ENCODE measurements at places on chromosomes 5 and 9.

DNA sequence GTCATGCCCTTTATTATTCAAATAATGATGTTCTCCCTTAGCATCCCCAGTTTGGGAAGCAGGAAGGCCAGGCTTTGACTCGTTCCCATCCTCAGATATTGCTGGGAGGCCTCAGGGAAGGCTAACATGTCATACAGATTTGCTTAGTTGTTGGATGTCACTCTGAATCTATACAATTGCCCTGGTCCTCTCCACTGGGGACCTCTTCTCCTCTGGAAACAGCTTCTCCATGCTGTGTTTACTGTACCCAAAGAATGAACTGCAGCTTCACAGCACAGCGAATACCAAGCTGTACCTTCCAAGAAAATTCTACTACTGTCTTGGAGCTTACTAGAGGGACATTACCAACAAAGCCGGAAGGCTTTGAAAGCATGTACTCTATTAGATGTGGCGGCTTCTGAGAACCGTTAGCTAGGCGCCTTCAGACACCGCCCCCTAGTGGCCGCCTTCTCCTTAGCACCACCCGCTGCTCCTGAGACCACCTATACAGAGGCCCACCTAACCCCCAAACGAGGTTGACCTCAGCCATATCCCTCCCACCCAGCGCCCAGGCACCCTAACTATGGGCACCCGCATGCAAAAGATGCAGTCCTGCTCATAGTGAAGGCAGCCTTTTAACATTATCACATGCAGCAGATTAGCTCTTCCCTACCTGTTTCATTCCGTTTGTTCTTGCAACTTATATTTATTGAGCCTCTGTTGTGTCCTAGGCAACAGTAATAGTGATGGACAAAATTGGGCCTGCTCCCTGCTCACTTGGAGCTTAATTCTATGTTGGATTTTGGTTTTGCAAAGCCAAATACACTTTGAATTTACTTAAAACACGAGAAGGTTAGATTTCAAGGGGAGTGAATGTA lies 34.9 kb upstream of the FOXI1 start:
- peak; percentile 67 for DNase-seq

GRCh38 chr9:132708239-132708638 lies 38.0 kb downstream of the GTF3C4 start:
- DNase-seq: no peak

DNA sequence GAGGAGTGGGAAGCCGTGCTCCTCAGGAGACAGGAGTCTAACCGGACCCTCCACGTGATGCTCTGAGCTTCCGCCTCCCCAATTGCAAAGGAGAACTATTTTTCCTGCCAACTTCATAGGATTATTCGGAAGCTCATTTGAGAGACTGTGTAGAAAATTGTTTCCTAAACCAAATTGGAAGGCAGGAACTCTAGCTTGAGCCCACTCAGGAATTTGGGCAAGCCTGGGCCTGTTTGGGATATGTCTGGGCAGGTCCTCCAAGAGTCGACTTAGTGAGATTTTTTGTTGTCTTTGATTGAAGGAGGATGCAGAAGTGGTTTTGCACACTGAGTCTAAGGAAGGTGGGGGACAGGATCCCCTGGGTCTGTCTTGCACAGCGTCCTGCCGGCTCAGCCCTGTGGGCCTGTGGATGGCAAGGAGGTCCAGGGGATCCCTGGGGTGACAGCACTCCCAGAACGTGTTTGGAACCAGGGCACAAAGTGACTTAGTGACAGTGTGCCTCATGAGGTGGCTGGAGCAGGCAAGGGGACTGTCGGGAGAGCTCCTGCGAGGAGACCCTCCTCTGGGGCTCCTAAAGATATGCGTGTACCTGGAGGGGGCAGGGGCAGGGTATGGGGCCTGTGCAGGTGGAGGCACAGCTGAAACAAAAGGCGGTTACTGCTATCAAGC lies 283.3 kb downstream of the NSG2 start:
- no peak for DNase-seq

GRCh38 chr9:125409637-125410521 lies 148.3 kb downstream of the GAPVD1 start:
- DNase-seq: peak; percentile 37

DNA sequence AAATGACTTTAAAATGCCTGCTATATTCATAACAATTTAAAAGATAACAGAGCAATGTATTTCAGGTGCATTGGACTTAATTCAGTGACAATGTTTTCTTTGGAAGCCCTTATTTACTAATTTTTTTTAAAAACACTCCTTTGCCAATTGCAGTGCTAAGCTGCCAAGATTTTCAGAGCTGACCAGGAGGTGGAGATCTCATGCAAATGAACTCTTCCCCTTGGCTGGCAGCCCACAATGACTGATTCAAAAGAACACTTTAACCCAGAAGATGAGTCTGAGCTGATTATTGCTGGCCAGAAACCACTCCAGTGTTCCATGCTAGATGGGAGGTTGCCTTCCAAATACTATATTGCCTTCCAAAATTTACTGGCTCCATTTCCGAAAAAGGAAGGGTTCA lies 128.3 kb upstream of the CCNH start:
- DNase-seq: peak; percentile 61

- no peak for DNase-seq
Observed at GRCh38 chr9:72721067-72721466, 199.7 kb downstream of the TMC1 start.

DNA sequence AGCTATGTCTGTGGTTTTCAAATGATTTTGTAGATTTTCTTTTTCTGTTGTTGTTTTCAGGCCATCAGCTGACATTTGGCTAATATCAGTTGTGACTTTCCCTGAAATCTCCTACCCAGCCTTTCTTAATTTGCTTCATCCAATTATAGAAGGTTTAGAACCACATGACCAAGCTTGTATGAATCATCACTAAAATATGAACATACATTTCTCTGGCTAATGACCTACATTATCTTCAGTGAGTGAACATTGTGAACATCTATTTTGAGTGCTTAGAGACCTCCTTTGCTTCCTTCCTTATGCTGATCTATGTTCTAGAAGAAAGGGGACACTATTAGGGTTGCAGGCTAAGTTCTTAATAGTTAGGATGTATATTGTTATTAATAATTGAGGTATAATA lies 532.5 kb downstream of the RAB3C start:
- DNase-seq: peak; percentile 74

- DNase-seq: peak; percentile 30
Observed at GRCh38 chr9:81574405-81574804, 114.9 kb downstream of the TLE1 start.

- no peak for DNase-seq
Observed at GRCh38 chr5:10401498-10401897, 40.2 kb upstream of the ROPN1L start.

DNA sequence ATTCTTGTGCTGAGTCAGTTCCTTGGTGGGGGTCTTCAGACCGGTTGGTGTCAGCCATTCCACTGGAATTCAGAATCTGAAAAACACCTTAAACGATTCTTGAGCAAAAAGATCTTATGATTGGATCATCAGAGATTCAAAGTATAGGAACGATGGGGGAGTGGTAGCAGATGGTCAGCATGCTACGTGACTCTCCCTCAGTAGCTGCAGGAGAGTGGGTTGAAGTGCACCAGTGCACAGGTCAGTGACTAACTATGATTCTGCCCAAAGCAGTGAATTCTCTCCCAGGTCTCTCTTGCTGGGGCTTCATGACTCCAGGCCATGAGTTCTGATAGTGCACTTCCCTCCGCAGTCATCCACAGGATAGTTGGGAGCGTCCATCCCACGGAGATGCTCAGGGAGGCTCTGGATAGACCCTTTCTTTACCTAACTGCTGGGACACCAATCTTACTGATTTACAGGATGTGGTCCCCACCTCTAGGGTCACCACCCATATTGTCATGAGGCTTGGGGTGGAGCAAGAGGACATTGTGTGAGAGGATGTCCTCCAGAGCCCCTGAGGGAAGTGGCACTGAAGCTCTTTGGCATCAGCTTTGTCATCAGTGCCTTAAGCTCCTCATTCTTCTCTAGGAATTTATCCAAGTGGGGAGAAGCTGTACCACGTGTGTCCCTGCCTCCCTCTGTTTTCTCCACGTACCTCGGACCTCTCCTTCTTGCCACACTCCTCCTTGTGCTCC lies 62.0 kb downstream of the RASGRF2 start:
- DNase-seq: no peak

DNA sequence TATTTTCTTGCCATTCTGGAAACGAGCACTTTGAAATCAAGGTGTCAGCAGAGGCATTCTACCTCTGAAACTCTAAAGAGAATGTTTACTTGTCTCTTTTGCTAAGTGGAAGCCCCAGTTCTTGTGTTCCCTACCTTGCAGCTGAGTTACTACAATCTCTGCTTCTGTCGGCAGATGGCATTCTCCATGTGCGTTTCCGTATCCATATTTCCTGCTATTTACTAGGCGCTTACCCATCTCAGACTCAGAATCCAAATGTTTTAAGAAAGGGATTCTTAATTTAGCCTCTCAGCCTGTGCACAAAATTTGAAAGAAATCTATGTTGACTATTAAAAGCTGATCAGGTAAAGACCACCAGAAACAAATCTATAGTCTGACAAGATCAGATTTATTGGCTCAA lies 221.3 kb upstream of the FTMT start:
- peak; percentile 37 for DNase-seq

DNA sequence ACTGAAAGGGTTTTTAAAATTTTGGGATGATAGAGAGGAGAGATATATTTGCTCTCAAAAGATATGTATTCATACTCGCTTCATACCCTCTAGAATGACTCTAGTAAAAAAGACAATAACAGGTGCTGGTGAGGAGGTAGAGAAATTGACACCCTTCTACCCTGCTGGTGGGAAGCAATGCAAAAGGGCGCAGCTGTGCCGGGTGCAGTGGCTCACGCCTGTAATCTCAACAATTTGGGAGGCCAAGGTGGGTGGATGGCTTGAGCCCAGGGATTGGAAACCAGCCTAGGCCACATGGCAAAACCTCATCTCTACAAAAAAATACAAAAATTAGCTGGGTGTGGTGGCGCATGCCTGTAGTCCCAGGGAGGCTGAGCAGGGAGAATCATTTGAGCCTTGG lies 33.9 kb upstream of the NXNL2 start:
- no peak for DNase-seq

DNA sequence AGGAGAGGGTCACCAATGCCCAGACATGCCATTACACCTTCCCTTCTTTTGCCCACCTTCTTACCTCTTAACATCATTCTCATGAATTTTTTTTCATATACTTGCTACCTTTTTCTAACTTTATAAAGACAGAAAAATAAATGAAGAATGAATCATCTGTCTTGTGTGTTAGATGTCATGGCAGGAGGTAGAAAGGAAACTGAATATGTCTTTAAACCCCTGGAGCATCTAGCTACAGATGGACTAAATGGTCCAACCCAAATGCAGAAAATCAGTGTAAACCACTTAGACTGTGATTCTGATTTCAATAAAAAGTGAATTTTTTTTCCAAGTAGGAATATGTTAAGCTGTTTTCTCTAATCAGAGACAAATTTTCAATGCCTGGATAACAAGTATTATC lies 11.8 kb upstream of the IL6ST start:
- DNase-seq: no peak

GRCh38 chr5:113474100-113474728 lies 14.0 kb downstream of the MCC start:
- no peak for DNase-seq

DNA sequence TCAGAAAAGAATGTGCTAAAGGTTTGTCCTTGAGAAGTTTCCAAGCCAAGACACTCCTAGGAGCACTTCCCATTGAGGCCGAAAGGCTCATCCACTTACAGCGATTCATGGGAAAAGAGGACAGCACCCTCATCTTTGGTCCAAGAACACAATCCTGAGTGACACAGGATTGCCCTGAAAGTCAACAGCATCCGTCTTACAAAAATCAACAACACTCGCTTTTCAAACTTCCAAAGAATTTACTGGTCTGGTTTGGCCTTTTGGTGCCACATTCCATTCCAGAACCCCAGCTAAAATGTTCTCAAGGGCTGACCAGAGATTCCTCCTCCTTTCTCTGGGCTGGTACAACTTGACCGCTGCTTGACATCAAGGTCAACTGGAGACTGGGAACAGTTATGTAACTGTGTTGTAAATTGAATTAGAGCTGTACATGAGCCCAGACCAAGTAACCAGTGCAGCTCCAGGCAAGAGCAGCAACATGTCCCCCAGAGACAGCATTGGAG lies 415.8 kb upstream of the PIK3R1 start:
- peak; percentile 59 for DNase-seq

DNA sequence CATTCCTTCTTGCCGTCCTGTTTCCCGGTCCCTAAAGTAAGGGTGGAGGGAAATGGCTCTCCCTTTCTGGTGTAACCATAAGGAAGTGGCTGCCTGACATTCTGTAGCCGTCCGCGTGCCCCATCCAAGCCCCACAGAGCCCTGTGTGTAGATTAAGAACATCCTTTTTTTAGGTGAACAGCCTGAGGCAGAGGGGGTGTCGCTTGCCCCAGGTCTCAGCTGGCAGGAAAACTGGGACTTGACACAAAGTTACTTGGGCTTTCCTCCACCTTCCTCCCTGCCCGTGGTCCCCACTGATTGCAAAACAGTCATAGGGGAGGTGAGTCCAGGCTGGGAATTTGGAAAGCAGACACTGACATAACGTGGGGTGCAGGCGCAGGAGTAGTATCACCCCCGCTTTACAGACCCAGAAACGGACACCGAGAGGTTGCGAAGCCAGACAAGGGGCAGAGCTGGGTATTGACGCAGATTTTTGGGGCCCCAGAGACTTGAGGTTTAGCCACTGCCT lies 22.8 kb downstream of the C9orf50 start:
- DNase-seq: no peak

DNA sequence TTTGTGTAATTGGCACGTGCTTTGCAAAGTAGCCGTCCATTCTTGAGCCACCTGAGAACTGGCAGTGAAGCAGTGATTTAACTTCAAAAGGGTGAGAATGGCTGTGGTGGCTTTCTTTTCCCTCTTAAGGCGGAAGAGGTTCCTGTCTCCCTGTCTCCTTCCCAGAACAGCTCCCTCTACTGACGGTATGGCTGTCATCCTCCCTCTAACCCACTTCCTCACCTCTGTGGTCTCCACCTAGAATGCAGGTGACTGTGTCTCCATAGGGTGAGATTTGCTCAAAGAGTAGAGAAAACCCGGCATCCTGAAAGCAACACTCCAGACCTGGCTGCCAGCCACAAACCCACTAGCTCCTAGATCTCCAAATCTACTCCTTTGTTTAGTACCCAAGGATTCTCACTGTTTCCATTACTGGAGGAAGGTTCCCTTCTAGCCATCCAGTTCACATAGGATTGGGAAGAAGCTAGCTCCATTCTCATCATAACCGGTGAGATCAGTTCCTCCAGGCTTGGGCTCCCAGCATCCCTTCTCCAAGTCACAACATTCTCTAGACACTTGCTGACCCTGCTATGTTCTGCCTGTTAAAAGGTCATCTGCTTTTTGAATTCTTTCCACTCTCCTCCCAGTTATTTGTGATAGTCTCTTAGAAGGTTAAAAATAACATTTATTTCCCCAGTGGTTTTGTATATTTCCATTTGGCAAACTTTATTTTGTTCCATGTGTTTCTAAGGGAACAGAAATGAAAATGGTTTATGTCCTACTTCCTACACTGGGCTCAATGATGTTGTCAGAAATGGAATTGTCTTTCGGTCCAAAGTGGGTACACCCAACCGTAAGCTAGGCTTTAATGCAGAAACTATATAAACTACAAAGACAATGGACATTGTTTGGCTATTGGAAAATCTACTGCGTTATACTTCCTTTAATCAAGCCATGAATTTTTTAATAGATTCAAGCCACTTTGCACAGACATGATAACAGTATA lies 269.4 kb downstream of the CWC27 start:
- DNase-seq: peak; percentile 24

Data from choroid plexus epithelial cell (primary cell).